ENCODE measurements at places on chromosomes 13 and 19. TPM values are rescaled to one million over a fixed set of nuclear protein-coding genes. Genes with fewer than 3 reads are reported as not detected.

GRCh38 chr13:36026531-36026930, 104.7 kb downstream of the DCLK1 start:
- DNase-seq, result no peak

DNA sequence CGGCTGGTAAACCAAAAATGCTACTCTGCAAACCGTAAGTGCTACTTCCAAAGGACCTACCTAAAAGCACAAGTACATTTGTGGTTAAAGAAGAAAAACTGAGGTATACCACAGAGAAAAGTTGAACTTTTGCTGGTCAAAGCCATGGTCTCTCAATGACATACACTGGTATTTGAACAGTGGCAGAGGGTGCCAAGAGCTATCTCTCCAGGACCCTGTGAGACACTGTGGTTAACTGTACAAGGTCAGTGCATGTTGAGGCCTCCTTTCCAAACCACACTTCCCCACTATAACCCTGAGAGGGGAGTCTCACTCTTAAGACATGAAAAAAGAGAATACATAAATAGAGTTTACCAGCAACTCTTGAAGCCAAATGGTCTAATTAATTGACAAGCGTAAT, 49.5 kb downstream of the COL4A1 start:
- DNase-seq, result no peak

GRCh38 chr13:75132701-75133695, 349.0 kb downstream of the TBC1D4 start:
- DNase-seq, result no peak

- DNase-seq, result no peak
Measured at GRCh38 chr19:52191951-52192350, 2.1 kb downstream of the PPP2R1A start.

- DNase-seq, result no peak
Measured at GRCh38 chr19:14152713-14153112, 16.3 kb upstream of the ASF1B start.

GRCh38 chr13:38412266-38412665, 62.6 kb downstream of the UFM1 start:
- DNase-seq, result no peak

GRCh38 chr13:48404952-48405351, 8.0 kb downstream of the LPAR6 start:
- DNase-seq, result no peak

- no peak for DNase-seq
Measured at GRCh38 chr13:40121722-40122121, 466.3 kb downstream of the COG6 start.

The ATG4D gene
- total RNA-seq, result 89.9 TPM

The SYCN gene
- total RNA-seq, result not detected

The PRDX2 gene
- 417 TPM for total RNA-seq

The LILRA1 gene
- total RNA-seq, result 0.50 TPM

The CASP14 gene
- not detected for total RNA-seq

Data from colonic mucosa (tissue), 4 donors.